Left ventricle myocardium inferior (tissue), 1 donor: ENCODE measurements at places on chromosomes 6 and 20. TPM values are rescaled to one million over a fixed set of nuclear protein-coding genes. Genes with fewer than 3 reads are reported as not detected.
A peak's percentile ranks its signal among the peaks of the same experiment; 100 is the strongest.

HTR1E gene
- not detected for total RNA-seq

DNA sequence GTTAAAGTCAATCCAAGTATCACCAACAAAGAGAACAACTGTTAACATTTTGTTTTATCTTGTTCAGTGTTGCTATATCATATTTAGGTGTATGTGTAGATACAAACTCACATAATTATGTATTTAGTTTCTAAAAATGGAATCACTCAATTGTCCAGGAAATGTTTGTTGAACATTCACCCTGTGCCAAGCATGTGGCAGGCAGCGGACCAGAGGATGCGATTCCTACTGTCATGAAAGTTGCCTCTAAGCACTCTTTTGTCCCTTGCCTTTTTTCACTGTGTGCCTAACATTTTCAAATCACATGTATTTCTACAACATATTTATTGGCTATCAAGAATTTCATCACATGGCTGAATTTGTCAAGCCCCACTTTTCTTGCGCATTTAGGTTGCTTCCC lies 16.9 kb upstream of the TGM2 start:
- no peaks in the 10 kb centered on the region for H3K36me3 ChIP-seq
- H3K27ac ChIP-seq = no peak overlapping the region

GMPR gene
- 126 TPM for total RNA-seq

DNA sequence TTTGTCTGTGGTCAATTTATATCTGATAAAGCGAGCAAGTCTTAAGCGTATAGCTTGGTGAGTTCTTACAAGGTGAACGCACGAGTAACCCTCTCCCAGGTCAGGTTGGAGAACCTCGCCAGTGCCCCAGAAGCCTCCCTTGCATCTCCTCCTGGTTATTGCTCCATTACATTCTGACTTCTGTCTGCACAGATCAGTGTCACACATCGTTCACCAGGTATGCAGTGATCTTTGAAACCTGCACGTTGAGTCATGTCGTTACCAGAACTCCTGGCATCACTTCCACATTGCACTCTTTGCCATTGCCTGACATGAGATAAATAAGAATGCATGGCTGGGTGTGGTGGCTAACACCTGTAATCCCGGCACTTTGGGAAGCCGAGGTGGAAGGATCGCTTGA lies 44.2 kb downstream of the AKAP12 start:
- peaks cover 24% of the 10 kb centered on the region for H3K4me1 ChIP-seq
- H3K27ac ChIP-seq = peak overlapping the region; percentile 61
- no peak overlapping the region for H3K4me3 ChIP-seq
- H3K27me3 ChIP-seq = no peaks in the 10 kb centered on the region
- DNase-seq = no peak
- H3K36me3 ChIP-seq = no peaks in the 10 kb centered on the region

DNA sequence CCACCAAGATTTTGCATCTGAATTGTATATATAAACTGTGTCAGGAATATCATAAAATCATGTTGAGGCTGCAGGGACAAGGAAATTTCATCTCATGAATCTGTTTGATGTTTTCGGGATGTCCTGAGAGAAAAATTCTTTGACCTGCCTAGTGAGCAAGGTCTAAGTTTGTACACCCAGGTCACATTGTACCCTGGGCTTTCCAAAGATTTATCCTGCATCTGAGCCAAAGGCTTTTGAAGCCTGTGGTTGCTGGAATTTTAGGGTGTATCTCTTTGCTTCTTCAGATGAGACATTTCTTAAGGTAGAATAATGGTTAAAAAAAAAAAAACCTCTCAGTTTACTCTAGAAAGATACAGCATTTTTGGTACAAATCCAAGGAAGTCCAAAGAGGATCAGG lies 63.3 kb downstream of the FOXO3 start:
- no peak for DNase-seq
- no peaks in the 10 kb centered on the region for H3K27me3 ChIP-seq
- H3K4me3 ChIP-seq = no peak overlapping the region
- no peaks in the 10 kb centered on the region for H3K36me3 ChIP-seq
- H3K27ac ChIP-seq = peak overlapping the region; percentile 61
- H3K4me1 ChIP-seq = peaks cover 100% of the 10 kb centered on the region

DNA sequence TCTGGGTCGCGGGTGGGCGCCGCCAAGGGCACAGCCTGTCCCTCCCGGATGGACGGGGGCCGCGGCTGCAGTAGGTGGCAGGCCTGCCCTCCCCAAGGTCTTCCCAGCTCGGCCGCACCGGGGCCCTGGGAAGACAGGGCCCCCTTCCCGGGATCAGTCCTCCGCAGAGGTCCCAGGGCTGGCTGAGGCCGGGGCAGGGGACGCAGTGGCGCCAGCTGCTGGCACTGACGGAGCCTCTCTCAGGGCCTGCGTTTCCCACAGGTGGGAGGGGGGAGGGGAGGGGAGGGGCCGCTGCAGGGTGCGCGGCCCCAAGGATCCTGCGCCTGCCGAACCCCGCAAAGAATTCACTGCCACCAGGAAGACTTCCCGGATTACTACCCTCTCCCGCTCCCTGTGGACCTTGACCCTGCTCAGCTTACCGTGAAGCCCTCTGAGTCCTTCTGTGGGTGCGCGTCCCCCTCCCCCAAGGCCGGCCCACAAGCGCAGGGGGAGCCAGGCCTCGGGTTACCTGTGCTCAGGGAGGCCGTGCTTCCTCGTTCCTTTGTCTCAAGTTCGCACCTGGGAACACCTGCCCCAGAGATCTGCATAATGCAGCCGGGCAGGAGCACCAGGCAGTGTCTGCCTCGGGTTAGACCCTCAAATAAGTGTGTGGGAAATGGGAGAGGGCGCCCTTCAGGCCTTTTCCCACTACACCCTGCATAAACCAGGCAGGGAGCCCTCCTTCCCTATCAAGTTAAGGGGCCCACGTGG lies 5.1 kb downstream of the LZTS3 start:
- H3K27ac ChIP-seq = peak overlapping the region; percentile 40
- peak; percentile 49 for DNase-seq
- no peaks in the 10 kb centered on the region for H3K36me3 ChIP-seq
- H3K4me3 ChIP-seq = peak overlapping the region; percentile 63
- peaks cover 31% of the 10 kb centered on the region for H3K4me1 ChIP-seq

GTF3C6 gene
- total RNA-seq = 102 TPM

MAFB gene
- total RNA-seq = 10.2 TPM

DNA sequence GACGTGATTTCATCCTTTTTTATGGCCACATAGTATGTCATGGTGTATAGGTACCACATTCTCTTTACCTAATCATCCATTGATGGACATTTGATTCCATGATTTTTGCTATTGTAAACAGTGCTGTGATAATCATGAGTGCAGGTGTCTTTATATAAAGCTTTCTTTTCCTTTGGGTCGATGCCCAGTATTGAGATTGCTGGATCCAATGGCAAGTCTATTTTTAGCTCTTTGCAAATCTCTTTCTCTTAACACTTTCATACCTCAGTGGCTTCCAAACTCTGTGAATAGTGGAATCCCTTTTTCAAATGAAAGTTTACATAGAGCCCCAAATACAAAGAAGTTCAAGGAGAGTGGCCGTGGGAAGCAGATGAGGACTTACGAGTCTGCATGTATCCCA lies 105.8 kb upstream of the SPTLC3 start:
- peaks cover 16% of the 10 kb centered on the region for H3K4me1 ChIP-seq
- H3K4me3 ChIP-seq = no peak overlapping the region
- no peak for DNase-seq
- no peaks in the 10 kb centered on the region for H3K27me3 ChIP-seq
- no peaks in the 10 kb centered on the region for H3K36me3 ChIP-seq

DNA sequence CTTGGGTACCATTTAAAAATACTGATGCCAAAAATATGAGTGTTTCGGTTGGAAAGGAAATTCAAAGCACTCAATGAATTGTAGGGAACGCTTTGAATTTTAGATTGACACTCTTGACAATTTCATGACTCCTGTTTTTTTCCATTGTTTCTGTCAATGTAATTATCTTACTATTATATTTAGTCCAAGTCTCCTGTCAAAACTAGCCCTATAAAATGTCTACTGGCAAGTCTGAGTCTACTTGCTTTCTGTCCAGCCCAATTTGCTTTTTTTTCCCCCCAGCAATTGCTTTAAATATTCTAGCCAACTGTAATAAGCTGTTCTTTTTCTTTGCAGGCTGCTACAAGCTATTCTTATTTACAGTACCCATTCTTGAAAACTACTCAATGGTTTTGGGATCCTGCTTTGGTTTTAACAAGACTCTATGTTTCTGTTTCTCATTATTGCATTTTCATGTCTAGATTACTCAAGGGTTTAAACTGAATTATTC lies 1103.9 kb upstream of the GJE1 start:
- H3K27ac ChIP-seq = no peak overlapping the region
- H3K27me3 ChIP-seq = no peaks in the 10 kb centered on the region
- no peaks in the 10 kb centered on the region for H3K36me3 ChIP-seq
